ENCODE measurements at places on chromosomes 5 and 9.

DNA sequence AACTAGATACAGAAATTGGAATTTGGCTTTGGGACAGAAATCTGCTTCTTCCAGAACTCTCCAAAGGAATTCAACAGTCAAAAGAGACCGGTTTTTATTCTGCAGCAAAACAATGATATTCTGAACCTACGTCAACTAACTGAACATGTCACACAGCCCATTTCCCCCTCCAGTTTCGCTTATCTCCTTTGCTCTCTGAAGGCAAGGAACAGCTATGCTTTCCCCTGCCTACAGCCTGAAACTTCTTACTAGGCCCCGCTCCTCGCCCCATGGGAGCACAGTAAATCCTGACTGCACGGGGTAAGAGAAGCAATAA lies 488 bp downstream of the SKIC3 start:
- no peak for DNase-seq

- DNase-seq, result no peak
Measured at GRCh38 chr9:110124439-110124838, 83.5 kb downstream of the C9orf152 start.

- no peak for DNase-seq
Measured at GRCh38 chr9:104494808-104495207, 9.3 kb upstream of the OR13F1 start.

DNA sequence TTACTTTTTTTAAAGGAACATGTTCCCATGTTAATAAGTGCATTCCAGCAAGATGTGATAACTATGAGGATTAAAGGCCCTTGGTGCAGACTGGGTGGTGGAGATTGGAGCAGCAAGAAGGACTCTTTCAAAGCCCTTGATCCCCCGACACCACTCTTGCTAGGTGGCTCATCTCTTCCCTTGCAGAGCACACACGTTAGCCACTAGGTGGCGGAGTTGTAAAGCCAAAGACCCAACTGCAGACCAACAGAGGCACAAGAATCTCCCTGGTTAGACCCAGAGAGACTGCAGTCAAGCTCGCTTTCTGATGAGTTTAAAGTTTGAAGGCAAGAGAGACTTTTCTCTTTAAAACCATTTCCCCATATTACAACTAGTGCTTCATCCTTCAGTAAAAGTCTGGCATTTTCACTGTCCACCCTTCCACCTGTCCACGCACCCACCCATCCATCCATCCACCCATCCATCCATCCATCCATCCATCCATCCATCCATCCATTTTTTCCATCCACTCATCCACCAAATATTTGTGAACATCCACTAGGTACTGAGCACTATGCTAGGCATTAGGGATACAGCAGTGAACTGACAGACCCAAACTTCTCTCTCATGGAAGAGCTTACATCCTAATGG lies 226.9 kb downstream of the MSX2 start:
- peak; percentile 42 for DNase-seq

DNA sequence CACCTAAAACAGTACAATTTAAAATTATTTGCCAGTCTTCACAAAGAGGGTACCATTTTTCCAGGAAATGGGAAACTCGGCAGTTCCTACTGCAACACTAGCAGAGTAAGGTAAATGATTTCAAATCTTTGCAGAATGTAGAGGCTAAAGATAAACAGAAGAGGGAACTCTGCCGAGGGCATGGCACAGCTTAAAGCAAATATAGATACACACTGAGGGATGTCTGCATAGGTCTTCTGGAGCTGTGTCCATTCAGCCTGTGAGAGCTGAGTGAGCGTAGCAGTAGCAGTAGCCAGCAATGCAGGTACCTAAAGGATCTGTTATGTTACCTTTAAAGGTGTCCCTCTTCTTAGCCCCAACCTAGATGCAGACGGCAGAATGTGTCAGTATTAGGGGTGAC lies 17.5 kb downstream of the CDKL3 start:
- DNase-seq, result no peak

- no peak for DNase-seq
Measured at GRCh38 chr9:2192356-2192979, 177.3 kb downstream of the SMARCA2 start.

DNA sequence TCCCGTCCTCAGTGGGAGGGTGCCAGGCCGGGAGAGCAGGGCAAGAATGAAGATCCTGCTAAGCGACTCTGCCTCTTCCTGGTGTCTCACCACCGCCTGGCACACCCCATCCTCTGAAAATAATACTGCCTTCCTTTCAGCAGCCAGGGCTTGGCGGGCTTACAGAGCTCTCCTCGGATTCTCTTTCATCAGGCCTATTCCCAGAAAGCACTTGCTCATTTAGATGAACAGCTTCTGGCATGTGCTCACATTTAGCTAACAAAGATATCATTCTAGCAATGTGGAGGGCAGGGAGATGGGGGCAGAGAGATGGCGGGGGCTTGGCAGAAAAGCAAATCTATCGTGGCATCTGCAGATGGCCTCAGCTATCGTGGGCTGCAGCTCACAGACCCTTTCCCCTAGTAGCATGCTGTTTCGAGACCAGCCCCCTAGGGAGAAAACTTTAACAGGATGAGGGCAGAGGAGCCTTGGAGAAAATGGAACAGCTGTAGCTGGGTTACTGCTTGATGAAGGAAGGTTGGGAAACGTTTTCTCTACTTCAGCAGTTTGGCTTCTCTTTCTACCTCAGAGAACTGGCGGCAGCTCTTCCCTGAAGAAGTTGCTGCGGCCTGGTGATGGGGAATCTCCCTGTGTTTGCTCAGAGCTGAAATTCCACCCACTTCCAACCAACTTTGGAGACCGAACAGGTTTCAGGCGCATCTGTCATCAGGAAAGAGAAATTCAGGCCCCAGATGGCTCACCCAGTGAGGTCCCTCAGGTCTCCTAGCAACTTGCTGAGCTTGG lies 102.1 kb downstream of the TMEM174 start:
- DNase-seq, result no peak

GRCh38 chr9:109064963-109065702 lies 51.8 kb upstream of the CTNNAL1 start:
- no peak for DNase-seq

DNA sequence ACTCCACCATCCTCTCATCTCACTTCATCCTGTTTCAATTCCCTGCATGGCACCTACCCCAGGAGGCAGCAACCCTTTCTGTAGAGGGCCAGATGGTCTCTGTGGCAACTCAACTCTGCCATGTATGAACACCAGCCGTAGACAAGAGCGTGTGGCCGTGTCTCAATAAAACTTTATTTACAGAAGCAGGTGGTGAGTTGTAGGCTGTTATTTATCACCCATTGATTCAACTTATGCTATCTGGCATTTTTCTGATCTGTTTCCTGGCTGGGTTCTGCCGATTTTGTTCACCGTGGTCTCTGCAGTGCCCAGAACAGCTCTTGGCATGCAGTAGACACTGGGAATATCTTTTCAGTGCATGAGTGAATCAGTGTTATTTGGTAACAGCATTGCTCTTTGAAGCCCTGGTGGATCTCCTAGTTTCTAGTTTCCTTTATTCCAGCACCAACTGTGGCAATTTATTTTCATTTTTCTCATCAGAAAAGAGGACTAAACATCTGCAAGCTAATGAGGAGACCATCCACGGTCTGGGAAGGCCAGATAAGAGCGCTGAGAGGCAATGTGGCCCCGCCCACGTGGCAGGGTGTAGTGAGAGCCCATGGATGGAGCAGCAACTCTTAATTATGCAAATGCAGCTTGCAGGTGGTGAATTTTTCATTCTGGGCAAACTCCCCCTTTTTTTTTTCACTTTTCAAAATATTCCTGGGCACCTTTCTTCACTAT lies 77.9 kb downstream of the CTSL start:
- no peak for DNase-seq

- DNase-seq, result no peak
Measured at GRCh38 chr5:168881427-168882149, 302.4 kb upstream of the PANK3 start.

GRCh38 chr5:132763181-132764036 lies 13.6 kb downstream of the SEPTIN8 start:
- DNase-seq, result no peak

- DNase-seq, result no peak
Measured at GRCh38 chr5:132641241-132641723, 16.7 kb upstream of the IL13 start.

DNA sequence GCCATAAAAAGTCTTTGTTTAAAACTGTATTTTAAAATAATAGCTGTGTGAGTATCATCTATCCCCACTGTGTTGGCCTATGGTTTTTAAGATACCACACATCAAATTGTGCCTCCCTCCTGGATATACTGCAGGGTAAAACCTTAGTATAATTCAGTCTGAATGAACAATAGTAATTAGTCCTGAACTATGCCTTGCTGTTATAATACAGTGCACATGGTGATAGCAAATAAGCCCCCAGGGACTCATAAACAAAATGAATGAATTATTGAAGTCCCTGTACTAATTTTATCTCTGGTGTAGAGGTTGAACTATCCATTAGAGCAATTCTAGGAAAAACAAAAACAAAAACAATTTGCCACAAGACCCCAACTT lies 142.7 kb upstream of the ADAMTSL1 start:
- no peak for DNase-seq

GRCh38 chr9:92527832-92528521 lies 7.8 kb downstream of the ECM2 start:
- DNase-seq, result no peak
